ENCODE measurements at places on chromosomes 11 and 22.

DNA sequence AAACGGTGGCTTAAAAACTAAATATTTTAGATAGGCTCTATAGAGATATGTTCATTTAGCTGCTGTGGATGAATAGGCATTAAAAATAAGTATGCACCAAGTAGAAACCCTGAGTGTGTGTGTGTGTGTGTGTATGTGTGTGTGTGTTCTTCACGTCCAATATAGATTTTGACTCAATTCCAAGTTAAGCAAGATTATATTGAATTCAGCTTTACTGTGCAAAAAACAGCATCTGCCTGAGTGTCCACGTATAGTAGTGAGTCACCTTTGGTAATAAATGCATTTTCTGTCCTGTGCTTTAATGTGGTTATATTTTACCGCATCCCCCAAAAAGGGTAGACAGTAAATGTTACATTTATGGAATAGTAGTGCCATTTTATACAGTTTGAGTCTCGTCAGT lies 71.2 kb downstream of the PDHX start:
- no peak for DNase-seq

- DNase-seq, result no peak
Observed at GRCh38 chr11:94593030-94593429, 25.9 kb downstream of the PIWIL4 start.

DNA sequence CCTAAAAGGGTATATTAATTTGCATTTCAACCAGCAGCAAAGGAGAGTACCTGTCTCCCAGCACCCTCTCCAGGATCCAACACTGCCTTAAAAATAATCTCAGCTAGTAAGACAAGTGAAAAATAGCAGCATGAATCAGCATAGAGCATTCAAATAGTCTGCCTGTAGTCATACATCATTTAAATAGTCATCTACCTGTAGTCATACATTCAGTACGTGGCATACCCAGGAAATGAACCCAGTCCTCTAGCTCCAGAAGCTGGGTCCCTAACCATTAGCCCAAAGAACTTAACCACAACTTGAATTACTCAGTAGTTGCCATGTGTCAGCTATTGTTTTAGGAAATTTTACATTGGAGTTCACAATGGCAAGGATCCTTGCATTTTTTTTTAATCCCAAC lies 9.3 kb downstream of the TENM4 start:
- no peak for DNase-seq

GRCh38 chr22:23178512-23179254 lies 1.6 kb upstream of the BCR start:
- DNase-seq, result no peak

DNA sequence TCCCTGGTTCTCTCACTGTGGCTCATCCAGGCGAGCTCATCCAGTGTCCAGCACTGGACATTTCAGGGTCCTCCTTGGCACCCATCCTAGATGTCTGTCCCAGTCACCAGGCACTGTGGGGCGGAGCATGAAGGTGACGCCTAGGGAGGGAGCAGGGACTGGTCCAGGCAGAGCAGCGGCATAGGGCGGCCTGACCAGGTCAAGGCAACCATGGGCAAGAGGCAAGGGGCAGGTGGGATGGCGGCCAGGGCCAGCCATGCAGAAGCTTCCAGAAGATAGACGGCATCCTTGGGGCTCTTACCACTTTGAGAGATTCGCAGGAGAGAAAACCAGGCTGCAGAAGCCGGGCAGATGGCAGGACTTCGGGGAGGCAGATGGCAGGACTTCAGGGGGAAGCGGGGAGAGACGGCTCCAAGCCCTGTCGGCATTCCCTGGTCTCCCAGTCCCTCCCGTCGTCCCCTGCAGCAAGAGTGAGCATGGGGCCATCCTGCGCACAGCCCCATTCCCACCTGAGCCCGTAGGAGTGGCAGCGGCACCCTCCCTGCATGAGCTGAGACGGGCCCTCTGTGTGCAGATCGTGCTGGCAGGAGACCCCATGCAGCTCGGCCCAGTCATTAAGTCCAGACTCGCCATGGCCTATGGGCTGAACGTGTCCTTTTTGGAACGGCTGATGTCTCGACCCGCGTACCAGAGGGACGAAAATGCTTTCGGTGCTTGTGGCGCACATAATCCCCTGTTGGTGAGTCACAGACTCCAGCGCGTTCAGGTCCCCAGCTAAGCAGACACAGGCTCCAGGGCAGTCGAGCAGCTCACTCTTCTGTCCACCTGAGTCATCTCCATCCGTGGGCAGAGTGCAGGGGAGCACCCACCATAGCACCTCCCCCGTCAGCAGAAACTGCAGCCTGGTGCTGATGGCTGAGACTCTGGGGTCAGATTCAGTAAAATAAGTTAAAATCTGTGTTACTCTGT lies 20.1 kb upstream of the PANX2 start:
- peak; percentile 86 for DNase-seq

GRCh38 chr11:105786741-105787140 lies 176.9 kb downstream of the GRIA4 start:
- DNase-seq, result no peak

DNA sequence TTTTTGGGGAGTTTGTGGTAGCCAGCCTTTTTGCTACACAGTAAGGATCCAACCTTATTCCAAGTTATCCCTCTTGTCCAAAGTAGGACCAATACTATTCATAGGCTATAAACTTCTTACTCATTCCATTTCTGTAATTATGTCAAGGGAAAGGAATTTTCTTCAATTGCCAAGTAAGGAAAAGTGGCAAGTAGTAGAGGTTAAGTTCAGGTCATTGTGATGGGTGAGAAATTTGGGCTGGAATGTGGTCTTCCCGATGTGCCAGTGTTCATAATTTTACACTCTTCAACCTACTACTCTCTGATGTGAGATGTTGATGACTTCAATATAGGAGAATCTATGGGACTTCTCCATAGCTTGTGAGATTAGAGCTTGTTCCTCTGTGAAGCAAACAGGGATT lies 648.8 kb downstream of the METTL15 start:
- DNase-seq, result no peak

DNA sequence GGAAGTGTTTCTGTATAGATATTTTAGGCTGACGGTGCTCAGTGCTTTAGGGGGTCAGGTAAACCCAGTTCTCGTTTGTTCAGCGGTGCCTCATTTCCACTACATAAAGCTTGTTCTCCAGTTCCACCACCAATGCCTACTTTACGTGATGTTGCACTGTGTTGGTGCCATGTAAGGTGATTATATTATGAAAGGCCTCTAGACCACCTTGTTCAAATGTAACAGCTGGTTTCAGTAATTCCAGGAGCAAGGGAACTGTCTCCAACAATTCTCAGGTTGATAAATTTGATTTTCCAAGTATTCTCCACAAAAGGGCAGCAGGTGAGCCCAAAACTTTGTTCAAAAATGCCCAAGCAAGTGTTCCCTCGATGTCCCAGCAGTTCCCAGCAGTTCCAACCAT lies 83.7 kb upstream of the SEPTIN5 start:
- no peak for DNase-seq

DNA sequence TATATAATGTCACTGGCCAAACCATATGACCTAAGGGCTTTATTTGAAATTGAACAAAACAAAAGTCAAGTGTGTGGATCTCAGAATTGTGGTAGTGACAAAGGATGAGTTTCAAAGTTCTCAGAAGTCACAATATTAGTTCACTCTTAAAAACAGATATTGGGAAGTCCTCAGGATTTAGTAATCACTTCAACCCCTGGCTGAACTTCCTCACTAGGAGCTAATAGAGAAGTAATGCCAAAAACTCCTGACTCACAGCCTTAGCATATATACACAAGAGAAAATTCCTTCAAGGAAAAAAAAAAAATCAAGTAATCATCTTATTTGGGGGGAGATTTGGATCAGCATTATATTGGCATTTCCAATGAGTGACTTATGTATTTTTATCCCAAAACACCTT lies 75.6 kb upstream of the APOA1 start:
- no peak for DNase-seq

DNA sequence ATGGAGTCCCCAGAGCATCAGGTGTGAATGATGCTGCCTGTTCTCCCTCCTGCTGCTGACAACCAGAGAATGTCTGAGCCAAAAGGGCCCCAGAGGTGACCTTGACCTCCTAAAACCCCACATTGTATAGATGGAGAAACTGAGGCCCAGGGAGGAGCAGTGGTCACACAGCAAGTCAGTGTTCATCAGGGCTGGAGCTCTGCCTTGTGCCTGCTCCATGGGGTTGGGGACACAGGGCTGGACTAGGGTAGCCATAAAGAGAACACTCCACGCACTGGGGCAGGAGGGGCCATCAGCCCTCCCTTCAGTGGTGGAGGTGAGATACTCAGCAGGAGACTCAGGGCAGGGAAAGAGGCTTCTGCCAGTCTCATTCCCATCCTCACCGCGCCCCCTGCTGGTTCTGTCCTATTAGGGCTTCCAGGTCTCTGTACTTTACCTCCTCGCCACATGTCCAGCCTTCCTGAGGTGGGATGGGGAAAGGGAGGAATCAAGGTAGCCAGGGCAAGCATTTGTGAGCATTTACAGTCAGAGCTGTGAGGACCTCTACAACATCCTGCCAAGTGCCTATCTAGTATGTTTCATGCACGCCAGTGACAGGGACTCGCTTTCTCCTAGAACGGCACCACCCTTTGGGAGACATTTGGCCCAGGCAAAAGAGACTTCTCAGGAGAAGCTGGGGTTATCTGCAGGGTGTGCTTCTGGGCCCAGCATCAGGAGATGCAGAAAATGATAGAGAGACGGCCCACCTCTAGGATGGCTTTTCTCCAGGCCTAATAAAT lies 43.2 kb downstream of the NEU3 start:
- no peak for DNase-seq

DNA sequence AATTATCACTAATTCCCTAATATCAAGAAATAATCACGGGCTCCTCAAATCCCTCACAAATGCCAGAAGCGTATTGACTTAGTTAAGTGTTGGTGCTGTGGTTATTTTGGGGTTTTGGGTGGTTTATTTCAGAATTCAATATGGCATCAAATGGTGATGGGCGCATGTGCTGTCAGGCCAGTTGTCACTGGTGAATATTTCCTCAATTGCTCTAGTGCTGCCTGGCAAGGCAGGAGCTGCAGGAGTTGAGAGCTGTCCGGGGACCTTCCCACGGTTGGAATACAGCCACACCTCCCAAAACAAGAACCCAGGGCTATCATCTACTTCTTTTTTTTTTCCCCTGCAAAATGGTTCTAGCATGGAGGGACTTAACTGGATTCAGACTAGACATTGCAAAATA lies 10.3 kb downstream of the IGLL5 start:
- no peak for DNase-seq

DNA sequence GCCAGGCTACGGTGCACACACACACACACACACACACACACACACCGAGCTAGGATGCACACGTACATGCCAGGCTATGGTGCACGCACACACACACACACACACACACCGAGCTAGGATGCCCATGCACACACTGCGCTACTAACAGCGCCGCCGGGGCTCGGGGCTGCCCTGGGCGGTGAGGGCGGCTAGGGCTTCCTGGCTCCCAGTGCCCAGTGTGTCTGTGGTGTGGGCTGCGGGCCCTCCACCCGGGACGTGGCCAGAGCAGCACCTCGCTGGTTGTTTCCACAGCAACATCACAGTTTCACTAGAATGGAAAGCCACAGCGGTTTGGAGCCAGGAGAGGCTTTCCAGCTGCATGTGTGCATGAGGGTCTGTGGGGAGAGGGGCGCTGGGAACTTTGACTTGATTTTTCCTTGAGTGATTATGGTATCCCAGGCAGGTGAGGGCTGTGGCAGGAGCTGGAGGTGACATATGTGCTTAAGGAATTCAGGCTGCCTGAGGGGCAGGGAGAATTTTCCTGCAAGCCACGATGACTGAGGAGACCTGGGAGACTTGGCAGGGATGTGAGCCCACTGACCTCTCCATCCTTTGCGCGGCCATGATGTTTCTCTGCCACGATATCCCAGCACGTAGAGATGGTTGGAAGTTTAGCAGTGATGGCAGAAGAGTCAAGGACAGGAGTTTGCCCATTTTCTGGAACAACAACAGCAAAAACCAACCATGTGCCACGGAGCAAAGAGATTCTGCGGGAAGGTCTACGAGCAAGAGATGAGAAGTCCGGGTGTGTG lies 195.9 kb downstream of the SNX19 start:
- no peak for DNase-seq

DNA sequence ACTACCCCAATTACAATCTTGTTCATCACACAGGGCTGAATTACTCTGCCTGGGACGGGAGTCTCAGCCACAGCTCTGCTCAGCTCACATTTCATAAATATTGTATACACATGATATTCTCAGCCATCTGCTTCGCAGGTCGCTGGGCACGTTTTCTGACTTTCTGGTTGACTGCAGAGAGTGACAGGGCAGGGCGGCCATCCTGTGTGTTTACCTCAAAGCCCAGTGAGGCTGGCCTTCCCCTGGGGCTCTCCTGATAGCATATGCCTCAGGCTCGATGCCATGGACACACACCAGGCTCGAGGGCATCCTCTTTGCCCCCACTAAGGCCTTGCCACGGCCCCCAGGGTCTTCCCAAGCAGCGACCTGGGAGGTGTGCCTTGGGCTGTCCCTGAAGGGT lies 345.0 kb downstream of the CADM1 start:
- DNase-seq, result no peak

DNA sequence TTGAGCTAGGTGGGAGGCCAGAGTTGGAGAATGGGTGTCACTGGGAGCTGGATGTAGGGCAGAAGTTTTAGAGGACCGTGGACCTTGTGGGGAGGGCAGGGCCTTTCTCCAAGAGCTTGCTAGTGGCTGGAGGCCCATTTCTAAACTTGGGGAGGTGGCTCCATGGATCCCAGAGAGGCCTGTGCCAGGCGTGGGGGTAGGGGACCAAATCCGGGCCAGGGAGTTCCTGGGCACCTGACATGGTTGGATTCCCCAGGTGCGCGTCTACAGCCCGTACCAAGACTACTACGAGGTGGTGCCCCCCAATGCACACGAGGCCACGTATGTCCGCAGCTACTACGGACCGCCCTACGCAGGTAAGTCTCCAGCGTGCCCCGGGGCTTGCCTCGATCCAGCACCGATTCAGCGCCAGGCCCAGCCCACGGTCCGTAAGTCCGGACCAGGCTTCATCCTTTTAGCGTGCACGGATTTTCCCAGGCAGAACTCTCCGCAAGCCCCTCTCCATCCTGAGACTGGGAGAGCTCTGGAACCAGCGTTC lies 14.2 kb downstream of the PLEKHB1 start:
- DNase-seq, result no peak

DNA sequence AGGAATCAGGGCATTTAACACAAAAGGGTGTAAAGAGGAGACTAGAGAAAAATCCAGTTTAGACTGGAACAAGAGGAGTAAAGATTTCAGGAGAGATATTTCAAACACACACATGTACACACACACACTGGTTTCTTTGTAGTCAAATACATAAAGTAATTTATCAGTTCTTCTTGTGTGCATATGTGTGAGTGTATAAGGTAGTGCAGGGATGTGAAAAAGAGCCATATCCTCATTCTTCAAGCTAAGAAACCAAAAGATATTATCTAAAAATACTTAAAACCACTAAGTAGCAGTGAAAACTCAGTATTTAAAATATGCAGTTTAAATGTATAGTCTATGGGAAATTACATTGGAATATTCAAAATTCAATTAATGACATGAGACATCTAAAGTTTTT lies 52.5 kb upstream of the CARD18 start:
- no peak for DNase-seq

DNA sequence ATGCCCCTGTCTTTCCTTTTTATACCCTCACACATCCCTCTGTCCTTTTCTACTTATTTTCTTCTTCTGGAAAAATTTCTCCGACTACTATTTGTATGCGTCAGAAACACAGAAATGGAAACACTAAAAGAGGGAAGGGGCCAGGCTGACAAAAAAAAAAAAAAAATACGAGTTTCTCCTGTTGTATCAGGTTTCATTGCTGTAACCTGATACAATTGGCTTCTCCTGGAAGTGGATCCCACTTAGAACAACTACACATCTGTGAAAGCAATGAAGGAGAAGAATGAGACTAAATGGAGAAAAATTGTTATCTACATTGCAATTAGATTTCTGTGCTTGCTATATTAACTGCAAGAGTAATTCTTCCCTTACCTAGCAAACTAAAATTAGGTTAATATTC lies 393.9 kb downstream of the GUCY1A2 start:
- no peak for DNase-seq
